ENCODE measurements at places on chromosomes 11 and 22.

- DNase-seq: no peak
Measured at GRCh38 chr22:26842103-26842502, 184.7 kb downstream of the MIAT start.

DNA sequence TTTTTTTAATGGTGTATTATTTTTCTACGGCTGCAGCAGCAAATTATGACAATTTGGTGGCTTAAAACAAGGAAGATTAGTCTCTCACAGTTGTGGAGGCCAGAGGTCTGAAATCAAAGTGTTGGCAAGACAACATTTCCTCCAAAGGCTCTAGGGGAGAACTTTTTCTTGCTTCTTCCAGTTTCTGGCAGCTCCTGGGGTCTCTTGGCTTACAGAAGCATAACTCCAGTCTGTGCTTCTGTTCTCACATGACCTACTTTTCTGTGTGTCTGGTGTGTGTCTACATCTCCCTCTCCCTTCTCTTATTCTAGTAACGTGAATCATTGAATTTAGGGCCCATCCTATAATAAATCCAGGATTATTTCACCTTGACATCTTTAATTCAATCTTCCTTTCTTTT lies 551.9 kb upstream of the LUZP2 start:
- DNase-seq: no peak

DNA sequence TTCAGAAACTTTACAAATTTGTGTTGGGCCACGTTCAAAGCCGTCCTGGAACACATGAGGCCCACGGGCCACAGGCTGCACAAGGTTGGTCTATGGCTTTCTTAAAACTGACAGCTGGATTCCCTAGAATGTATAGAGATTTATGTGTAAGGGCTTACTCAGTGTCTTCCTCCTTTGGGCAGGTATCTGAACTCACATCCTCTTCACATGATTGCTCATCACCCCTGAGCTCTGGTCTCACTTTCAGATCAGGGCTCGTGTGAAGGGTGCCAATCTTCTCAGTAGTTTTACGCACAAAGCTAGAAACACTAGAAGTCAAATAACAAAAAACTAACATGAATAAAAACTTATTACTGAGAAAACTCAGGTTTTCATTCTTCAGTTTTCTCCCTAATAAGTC lies 27.1 kb downstream of the HPS5 start:
- DNase-seq: no peak

- peak; percentile 25 for DNase-seq
Measured at GRCh38 chr22:37077802-37078448, 26.4 kb downstream of the KCTD17 start.

DNA sequence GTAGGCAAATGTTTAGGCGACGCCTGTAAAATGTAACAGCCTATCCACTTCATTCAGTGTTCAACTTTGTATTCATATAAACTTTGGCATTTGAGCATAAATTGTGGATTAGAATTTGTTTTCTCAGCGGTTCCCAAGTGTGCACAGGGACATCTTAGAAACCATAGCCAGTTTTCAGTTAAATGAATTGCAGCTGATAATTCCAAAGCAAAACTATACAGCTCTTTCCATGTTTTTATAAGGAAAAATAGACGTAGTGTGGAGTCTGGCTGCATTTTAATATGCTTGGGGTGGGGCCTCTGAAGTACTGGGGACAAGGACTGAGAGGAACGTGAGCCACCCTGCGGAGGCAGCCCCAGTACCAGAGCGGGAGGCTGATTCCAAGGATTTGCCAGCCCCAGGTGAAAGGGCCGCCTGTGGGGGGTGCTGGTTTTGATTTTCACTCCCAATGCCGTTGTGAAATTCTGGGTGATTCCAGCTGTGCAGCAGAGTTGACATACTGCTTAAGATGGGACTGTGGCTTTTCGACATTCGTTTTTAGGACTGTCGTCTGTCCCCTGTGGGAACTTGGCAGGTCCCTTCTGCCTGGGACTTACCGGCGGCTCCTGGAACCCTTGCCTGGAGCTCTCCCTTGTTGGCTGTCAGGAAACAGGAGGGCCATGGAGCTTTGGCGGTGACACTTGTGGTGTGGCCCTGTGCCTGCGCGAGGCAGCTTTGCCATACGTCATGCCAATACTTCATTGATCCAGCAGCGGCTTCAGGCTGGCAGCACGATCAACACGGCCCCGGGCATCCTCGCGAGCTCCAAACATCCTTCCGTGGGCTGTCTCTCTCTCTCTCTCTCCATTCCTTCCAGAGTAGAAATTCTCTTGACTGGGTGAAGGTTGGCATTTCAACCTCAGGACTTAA lies 370.9 kb downstream of the TBC1D22A start:
- no peak for DNase-seq

DNA sequence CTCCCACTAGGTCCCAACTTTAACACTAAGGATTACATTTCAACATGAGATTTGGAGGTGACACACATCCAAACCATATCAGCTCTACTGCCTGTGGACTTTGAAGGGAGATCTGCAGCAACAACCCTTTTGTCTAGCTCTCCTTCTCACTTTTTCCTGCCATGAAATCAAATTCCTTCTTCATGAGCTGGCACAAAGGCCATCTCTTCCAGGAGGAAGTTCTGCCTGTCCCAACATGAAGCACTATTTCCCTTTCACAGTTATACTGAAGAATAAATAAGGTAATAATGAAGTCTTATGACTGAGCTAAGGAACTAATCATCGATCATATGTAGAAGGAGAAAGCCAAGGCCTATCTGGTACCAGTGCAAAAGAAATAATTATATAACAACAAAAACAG lies 253.5 kb upstream of the TENM4 start:
- DNase-seq: no peak

- DNase-seq: no peak
Measured at GRCh38 chr11:2446590-2447252, 1.9 kb downstream of the KCNQ1 start.

DNA sequence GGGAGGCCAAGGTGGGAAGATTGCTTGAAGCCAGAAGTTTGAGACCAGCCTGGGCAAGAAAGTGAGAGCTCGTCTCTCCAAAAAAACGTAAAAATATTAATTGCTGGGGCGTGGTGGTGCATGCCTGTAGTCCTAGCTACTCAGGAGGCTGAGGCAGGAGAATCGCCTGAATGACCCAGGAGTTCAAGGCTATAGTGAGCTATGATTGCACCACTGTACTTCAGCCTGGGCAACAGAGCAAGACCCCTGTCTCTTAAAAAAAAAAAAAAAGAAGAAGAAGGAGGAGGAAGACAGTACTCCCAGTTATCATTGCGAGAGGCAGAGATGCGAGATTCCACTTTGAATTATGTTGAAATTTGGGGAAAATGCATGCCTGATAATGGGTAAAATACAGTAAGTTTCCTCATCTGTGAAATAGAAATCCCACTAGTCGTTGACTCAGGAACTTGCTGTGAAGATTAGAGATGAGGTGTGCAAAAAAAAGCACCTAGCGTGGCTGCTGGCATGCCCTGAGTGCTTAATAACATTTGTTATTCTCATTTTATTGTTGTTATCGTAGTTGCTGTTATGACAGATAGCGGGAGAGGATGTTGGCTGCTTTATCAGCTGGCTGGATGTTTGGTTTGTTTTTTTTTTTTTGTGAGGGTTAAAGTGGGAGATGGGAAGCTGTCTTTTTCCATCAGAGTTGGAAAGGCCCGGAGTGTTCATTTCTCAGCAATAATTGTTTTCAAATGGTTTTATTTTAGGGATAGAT lies 33.4 kb downstream of the BCR start:
- DNase-seq: no peak

DNA sequence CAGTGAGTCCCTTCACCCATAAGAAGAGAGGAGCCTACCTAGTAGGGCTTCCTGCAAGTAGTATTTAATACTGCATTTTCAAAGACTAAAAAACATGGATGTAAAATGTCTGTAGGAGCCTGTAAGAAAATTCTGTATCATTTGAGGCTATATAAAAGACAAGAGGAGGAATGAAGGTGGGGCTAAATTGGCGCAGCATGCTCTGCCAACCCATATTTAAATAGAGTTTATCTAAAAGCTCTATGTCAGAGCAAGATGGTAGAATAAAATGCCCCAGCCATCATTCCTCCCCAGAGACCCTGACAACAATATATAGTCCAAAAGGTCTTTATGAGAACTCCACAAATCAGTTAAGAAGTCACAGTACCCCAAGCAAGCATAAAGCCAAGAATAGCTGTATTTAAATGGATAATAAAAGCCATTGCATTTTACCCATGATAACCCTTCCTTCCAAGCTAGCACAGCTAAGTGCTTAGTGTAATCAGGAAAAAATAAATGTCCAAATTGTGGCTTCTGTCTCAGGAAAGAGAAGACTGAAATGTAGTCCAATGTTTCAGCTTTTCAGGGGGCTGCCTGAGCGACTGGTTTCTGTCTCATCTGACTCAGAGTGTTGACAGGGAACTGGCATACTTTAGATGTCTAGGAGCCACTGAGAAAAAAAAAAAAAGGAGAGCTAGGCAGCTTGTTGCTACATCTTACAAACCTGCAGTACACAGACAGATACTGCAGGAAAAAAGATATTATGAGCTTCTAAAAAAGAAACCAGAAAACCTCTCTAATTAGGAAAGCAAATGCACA lies 258.6 kb downstream of the METTL15 start:
- DNase-seq: peak; percentile 91

DNA sequence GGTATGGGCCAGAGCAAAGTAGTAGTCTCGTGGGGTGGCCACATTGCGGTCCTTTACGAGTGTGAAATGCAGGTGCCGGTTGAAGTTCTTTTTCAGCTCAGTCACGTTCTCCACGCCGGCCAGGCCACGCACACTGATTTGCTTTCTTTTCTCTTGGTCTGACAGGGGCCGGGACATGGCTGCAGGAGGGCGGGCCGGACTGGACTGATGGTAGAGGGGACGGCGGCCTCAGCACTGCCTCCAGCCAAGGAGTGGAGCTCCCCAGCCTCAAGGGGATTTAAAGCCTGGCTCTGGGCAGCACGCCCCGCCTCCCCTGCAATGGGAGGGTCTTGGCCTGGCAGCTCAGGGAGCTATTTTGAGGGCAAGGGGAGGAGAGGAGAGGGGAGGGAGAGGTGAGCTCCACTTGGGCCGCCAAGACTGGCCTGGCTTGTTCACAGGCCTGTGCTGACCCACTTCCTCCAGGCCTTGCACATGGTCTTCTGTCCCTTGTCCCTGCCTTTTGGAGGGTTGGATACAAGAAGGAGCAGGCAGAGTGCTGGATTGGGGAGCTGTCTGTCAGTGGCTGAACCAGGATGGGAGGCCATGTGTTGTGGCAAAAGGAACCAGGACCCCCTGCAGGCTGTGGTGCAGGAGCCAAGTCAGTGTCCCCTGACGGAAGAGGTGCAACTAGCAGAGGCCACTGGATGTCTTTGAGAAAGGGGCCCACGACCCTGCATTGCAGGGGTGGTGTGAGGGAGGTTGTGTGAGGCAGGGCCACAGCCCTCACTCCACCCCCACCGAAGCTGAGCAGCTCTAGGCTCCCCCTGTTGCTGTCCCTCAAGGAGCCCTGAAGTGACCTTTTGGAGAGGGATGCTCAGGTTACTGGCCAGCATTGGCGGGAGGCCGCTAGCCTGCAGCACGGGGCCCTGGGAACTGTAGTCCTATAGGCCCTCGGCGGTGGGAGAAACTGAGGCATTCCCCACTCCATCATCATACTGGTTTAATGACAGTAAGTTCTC lies at the start of gene PYGM:
Gene PYGM (minus strand): TSS at position 253 of the 998 bp plus-strand sequence. CDS start 76 bp downstream, at position 177.
- DNase-seq: peak; percentile 28

GRCh38 chr11:15826826-15827225 lies 529.5 kb downstream of the SOX6 start:
- DNase-seq: peak; percentile 13

GRCh38 chr11:126544108-126545056 lies 188.9 kb downstream of the ST3GAL4 start:
- DNase-seq: peak; percentile 56

- DNase-seq: peak; percentile 11
Measured at GRCh38 chr11:93984196-93984567, 37.0 kb upstream of the HEPHL1 start.

- no peak for DNase-seq
Measured at GRCh38 chr11:134528453-134528852, 116.4 kb upstream of the B3GAT1 start.

GRCh38 chr22:30747493-30747892 lies 52.8 kb downstream of the OSBP2 start:
- DNase-seq: no peak

DNA sequence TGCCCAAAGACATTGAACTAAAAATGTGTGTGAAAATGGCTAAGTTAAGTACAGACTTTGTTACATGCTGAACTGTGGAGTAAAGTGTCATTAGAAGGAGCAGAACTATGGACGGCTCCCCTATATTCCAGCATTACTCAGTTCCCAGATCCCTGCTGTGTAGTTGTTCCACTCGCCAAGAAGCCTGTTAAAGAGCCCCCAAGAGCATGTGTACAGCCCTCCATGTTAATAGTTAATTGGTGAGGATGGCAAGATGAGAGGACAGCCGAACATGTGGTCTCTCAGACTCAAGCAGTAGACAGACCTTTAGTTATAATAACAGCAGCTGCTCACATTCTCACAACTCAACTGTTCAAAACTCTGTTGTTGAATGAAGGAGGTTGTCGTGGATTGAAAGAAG lies 127.4 kb downstream of the ELP4 start:
- no peak for DNase-seq
